ENCODE measurements at places on chromosomes 2 and 18.

DNA sequence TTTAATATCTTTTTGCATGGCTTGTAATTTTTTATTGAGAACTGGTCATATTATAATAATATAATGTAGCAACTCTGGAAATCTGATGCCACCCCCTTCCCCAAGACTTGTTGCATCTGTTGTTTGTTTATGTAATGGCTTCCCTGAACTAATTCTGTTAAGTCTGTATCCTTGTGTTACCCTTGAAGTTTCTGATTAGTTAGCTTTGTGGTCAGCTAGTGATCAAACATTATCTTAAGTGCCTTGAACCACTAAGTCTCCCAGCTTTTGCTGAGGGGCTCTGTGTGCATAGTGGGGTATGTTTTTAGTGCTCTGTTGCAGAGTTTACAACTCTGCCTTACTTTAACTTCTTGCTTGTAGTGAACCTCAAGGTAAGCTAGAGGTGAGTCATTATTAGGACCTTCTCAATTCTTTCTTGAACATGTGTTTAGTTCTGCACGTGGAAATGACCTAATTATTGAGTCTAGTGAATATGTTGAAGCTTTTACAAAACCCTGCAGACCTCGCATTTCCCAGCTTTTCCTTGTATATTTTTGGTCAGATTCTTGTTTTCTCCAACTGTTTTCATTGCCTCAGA, 24.8 kb downstream of the SMCHD1 start:
- H3K27ac ChIP-seq = no peak overlapping the region
- DNase-seq = no peak
- peaks cover 9% of the 10 kb centered on the region for H3K36me3 ChIP-seq
- no peaks in the 10 kb centered on the region for H3K27me3 ChIP-seq

- H3K27me3 ChIP-seq = no peaks in the 10 kb centered on the region
- DNase-seq = no peak
- no peaks in the 10 kb centered on the region for H3K36me3 ChIP-seq
- H3K4me3 ChIP-seq = no peak overlapping the region
- no peaks in the 10 kb centered on the region for H3K4me1 ChIP-seq
These were observed 75.8 kb downstream of the CCDC148 start for GRCh38 chr2:158380746-158381145.

GRCh38 chr2:169561364-169561763, 12.3 kb downstream of the FASTKD1 start:
- no peak for DNase-seq
- H3K4me3 ChIP-seq = no peak overlapping the region
- H3K27me3 ChIP-seq = no peaks in the 10 kb centered on the region
- H3K36me3 ChIP-seq = no peaks in the 10 kb centered on the region
- no peaks in the 10 kb centered on the region for H3K4me1 ChIP-seq

- peak overlapping the region; percentile 51 for H3K4me3 ChIP-seq
- no peaks in the 10 kb centered on the region for H3K4me1 ChIP-seq
- DNase-seq = no peak
- no peaks in the 10 kb centered on the region for H3K36me3 ChIP-seq
These were observed 83.4 kb upstream of the RTN4 start for GRCh38 chr2:55133467-55134315.

- no peaks in the 10 kb centered on the region for H3K4me1 ChIP-seq
- H3K27me3 ChIP-seq = no peaks in the 10 kb centered on the region
- H3K36me3 ChIP-seq = no peaks in the 10 kb centered on the region
- H3K4me3 ChIP-seq = no peak overlapping the region
These were observed 960.2 kb downstream of the CNTNAP5 start for GRCh38 chr2:124985270-124985669.

DNA sequence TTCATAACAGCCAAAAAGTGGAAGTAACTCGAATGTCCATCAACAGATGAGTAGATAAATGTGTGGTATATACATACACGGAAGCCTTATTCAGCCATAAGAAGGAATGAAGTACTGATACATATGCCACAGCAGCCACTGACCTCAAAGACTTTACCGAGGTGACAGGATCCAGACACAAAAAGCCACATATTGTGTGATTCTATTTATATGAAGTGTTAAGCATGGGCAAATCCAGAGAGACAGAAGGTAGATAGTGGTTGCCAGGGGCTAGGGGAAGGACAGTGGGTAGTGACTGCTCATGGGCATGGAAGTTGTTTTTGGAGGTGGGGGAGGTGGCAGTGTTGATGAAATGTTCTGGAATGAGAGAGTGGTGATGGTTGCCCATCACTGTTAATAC, 33.9 kb downstream of the ZAP70 start:
- H3K27ac ChIP-seq = no peak overlapping the region
- H3K4me1 ChIP-seq = no peaks in the 10 kb centered on the region
- no peak for DNase-seq
- no peaks in the 10 kb centered on the region for H3K36me3 ChIP-seq

DNA sequence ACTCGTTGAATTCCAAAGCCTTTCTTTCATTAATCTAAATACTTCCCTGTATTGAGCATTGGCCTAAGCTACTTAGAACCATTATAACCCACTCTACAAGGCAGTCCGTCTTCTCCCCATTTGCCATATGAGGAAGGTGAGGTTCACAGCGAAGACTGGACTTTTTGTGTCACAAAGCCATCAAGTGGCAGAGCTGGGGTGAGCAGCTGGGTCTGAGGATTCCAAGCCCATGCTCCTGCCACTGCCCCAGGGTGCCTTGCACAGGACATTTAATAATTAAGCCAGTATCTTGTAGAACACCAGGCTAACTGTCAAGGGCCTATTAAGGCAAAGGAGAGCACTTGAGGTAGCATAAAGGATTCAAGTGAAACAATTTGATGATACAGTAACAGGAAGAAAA, 68.8 kb upstream of the ZNF397 start:
- no peak for DNase-seq
- H3K36me3 ChIP-seq = no peaks in the 10 kb centered on the region
- H3K4me3 ChIP-seq = no peak overlapping the region
- H3K27ac ChIP-seq = no peak overlapping the region

Data from adrenal gland (tissue), 19 donors.